Stimulated activated CD4-positive, alpha-beta T cell treated with anti-CD3 and anti-CD28 coated beads, Interleukin-1b, Interleukin-23, amount 100 ng/mL, for 24 hours (primary cell): ENCODE measurements at places on chromosomes 12 and 14.

DNA sequence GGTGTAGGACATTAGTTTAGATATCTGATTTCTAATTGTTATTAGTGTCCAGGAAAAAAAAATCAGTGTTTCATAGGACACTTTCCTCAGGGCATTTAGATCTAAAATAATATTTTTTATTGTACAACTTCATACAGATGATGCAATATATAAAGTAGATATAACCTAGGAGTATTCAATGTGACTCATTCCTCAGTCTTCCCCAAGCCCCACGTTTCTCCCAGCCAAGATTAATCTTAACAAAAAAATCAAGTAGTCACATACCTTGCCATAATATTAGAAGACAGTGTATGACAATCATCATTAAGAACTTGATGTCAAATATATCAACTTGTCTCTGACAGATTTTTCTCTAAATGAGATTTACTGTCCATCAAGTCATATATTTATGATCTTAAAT lies 37.1 kb downstream of the PPFIA2 start:
- no peak for DNase-seq

GRCh38 chr12:120710805-120711296 lies 593 bp downstream of the UNC119B start:
- no peak for DNase-seq

DNA sequence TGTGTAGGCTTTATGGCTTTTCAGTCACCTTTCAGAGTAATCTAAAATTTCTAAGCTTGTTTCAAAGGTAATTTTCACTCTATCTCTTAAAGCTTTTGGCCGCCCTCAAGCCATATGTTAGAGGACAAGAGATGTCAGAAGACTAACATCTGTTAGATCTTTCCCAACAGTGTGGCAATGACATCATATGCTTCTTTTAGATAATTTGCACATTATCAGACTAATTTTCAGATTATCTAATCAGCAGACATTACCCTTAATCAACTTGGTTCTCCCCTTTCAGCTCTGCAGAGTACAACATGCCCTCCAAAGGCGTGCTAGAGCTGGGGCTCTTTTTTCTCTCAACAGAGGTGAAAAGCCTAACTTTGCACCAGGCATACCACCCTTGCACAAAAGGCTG lies 207.1 kb downstream of the DPF3 start:
- no peak for DNase-seq

DNA sequence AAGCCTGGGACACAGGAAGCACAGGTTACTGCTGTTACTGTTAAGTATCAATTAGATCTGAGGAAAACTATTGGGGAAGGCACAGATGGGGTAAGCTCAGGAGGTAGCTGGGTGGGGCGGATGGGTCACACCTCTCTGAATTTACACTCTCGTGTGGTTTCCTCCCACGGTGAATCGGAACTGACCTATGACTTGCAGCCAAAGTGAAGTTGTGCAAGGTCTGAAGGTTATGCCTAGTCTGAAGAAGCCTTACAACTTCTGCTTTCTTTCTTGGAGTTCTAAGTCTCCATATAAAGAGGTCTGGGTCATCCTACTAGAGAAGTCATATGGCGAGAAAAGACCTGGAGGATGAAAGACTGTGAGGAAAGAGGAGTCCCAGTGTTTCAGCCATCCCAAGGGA lies 25.6 kb upstream of the GPATCH2L start:
- DNase-seq: no peak

GRCh38 chr14:100547633-100548294 lies 39.5 kb downstream of the BEGAIN start:
- DNase-seq: no peak
